ENCODE measurements at places on chromosomes 7 and 10.

GRCh38 chr10:61634746-61635145 lies 28.0 kb upstream of the CABCOCO1 start:
- no peak for DNase-seq

DNA sequence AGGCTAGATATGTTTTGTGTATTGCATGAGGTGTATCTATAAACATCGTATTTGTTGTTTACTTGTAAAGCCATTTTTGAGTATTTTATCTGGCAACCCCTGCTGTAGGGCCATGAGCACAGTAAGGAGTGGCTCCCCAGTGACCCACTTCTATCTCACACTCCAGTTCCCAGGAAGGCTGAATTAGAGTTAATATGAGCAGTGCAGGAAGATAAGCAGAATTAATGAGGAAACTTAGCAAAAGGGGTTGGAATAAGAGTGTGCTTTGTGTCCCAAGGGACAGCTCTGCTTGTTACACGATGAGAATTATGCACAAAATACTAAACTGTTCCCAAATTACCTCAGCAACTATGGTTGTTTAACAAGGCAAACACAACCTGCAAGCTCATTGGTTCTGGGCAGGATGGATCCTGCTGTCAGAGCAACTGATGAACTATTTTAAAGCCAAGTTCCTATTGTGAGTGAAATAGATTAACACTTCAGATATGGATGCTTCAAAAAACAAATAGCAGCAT lies 1005.8 kb downstream of the NRG3 start:
- no peak for DNase-seq

- DNase-seq, result no peak
These were observed 23.0 kb upstream of the CDHR3 start for GRCh38 chr7:105940109-105940508.

DNA sequence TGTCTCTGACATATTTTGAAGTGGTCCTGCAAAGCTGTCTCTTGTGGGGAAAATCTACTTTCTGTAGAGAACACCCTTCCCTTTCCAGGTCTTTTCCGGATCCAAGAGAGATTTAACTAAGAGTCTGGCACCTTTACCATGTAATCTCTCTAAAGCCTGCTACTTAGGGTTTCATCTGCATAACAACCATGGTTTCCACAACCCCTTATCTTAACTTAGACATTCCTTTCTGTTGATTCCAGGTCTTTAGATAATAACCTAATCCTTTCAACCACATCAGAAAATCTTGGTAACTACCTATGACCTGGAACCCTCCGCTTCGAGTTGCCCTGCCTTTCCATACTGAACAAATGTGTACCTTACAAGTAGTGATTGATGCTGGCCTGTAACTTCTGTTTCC lies 243.6 kb upstream of the PTER start:
- no peak for DNase-seq

DNA sequence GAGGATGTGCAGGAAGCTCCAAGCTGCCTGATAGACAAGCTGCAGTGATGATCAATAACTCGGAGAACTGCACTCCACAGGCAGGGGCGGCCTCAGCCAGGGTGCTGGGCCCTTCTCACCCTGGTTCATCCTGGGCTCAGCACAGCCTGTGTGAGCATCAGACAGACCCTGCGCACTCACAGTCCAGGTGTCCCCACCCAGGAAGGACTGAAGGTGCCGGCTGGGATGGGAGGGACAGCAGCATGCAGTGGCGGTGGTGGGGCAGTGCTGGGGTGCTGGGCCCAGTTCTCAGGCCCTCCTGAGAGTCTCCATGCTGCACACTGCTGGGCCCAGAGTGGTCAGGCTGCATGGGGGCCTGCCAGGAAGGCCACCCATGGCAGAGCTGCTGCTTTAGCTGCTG lies 74.1 kb downstream of the ITIH5 start:
- no peak for DNase-seq

- DNase-seq, result peak; percentile 49
These were observed 31.9 kb upstream of the GUSB start for GRCh38 chr7:66013938-66014337.

DNA sequence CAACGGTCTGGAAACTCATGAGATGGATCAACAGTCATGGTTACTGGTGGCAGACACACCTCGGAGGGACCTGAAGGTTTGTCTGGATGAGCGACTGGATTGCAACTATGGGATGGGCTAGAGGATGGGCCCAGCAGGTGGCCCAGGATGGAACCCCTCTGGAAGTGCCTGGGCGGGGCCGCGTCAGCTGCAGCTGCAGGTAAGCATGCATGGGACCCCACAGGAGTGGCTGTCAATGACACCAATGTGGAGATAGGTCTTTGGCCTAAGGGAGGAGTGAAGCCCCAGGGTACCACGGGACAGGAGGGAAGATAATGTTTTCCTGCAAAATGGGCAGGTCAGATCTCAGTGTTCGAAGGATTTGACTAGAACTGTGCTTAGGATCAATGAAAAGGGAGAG lies 103.4 kb downstream of the LANCL2 start:
- no peak for DNase-seq

GRCh38 chr7:130875901-130876300 lies 141.9 kb upstream of the KLF14 start:
- no peak for DNase-seq

DNA sequence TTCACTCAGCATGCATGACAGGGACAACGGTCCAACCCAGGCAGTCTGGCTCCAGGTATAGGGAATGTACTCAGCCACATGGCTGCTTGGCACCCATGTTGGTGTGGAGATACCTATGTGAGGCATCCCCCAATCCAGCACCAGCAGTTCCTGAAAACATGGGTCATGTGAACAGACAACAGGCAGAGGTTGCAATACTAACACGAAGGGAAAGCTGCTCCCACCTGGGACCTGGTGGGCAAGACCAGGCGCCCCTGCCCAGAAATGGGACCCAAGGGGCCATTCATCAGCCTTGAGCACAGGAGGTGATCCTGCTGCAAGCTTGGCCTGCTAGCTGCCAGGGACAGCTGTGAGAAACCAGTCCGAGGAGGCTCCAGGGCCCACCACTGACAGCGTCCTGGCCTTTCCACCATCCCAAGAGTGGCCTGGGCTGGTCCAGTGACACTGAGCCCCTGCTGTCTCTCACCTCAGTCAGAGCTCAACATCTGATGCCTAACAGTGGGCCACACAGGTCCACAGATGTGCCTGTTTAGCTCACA lies 142.3 kb downstream of the ARHGAP22 start:
- DNase-seq, result peak; percentile 31

- DNase-seq, result no peak
These were observed 105.1 kb upstream of the TCF7L2 start for GRCh38 chr10:112844681-112845544.

DNA sequence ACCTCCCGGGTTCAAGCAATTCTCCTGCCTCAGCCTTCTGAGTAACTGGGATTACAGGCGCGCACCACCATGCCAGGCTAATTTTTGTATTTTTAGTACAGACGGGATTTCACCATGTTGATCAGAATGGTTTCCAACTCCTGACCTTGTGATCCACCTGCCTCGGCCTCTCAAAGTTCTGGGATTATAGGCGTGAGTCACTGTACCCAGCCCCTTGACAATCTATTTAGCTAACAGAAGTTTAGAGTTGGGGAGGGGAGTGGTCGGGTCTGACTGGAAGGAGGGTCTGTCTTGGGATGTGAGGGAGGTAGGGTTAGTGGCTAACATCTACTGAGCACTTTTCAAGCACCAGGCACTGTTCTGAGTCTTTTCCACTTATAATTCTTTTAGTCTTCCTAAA lies 27.0 kb upstream of the ZCCHC24 start:
- DNase-seq, result no peak

- no peak for DNase-seq
These were observed 81.8 kb downstream of the THSD7A start for GRCh38 chr7:11750191-11750590.

- DNase-seq, result no peak
These were observed 178.0 kb downstream of the SRPK2 start for GRCh38 chr7:105210721-105211205.

GRCh38 chr10:16777473-16778370 lies 39.5 kb downstream of the RSU1 start:
- DNase-seq, result no peak

DNA sequence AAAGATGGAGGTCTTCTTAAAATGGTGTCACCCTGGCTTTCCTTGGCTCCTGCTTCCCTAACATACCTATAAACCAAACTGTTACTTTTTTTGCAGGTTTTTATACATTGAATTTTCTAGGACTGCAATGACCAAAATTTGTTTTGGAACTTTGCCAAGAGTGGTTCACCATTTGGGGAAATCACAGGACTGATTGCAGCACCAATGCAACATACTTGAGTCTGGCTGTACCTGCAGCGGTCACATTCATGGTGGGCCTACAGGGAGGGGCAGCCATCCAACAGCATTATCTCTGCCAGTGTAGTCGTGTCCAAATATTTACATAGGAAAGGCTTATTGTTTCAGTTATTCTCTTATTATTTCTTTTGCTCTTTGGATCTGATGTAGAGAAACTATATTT lies 69.0 kb downstream of the HACD1 start:
- DNase-seq, result no peak

DNA sequence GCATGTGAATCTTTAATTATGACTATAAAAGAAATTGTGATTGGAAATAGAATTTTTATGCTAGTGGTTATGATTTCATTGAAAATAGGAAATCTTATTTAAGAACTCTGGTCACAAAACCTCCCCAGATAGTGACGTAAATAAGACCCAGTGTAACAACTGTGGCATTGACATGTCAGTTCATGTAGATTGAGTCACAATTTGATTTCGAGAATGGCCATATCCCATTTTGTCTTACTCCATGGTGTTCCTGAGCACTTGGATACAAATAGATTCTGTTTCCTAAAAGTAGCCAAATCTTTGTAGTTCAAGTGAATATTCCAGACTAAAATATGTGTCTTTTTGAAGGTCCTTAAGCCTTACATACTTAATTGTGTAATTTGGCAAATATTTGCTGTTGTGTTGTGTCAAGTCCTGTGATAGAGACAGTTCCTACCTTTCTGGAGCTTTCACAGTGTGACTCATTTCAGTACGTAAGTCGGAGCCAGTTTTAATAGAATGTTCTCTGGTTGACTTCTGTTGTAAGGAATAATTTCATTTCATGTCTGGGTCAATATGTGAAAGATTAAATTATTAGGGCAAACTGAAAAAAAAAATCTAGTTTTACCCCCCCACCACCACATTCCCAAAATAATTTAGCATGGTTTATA lies 37.1 kb upstream of the TOMM7 start:
- no peak for DNase-seq

DNA sequence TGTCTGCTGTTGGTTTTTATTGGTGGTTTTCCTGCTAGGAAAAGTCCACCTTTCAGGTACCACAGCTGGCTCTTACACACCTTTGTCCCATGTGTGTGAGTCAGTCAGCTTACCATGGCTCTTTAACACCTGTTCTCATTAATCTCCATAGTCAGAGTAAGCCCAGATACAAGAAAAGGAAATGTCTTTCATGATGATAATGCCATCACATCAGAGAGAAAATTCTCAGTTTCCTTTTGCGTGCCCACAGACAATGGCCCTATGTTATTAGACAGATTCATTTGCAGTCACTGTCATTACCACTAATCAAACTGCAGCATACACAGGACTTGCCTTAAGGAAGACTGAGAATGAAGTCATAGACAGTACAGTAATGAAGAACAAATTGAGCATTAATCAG lies 1583.6 kb upstream of the LRRTM3 start:
- no peak for DNase-seq

DNA sequence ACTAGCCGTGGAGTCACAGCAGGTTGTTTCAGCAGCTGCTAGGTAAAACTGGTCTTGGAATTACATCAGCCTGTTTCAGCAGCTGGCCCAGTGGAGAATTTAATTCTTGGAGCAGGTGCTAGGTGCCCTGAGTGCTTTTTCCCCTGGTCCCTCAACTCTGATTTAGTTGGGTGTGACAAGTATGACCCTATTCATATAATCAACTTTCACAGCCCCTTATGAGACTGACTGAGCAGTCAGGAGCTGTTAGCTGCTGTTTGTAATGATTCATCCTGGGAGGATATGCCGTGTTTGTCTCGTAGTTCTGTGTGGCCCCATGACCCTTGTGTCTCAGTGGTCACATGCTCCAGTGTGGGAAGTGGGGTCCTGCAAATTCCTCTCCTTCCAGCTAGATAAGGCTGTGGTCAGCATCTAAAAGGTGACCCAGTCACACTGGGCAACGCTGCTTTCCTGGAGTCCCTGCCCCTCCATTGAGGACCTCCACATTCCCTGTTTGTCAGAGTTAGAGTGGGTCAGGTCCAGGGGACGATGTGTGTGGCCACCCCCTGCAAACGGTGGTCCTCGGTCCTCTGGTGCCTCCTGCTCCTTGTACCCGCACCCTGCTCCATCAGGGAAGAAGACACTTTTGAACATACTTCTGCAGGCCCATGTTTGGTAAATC lies 28.3 kb downstream of the TBATA start:
- DNase-seq, result no peak

Data from ecto neural progenitor cell (in vitro differentiated cells).